ENCODE measurements at places on chromosomes 11 and 22. TPM values are rescaled to one million over a fixed set of nuclear protein-coding genes. Genes with fewer than 3 reads are reported as not detected.
A peak's percentile ranks its signal among the peaks of the same experiment; 100 is the strongest.

GRCh38 chr11:75066061-75066460, 30.6 kb downstream of the OR2AT4 start:
- no peak for DNase-seq

DNA sequence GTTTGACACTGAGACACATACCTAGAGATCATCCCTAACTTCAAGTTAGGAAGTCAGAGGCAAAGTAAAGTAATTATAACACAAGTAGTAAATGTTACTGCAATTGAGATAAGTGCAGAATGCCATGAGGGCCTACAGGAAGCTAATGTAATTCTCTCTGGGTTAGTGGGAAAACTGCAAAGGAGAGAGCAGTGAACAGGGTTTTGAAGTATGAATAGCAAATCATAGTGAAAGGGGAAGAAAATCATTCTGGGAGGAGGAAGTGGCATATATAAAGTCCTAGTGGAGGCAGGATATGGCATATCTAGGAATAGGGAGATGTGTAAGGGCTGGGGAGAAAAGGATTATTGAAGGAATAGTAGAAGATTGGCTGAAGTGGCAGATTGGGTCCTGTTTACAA, 27.9 kb downstream of the RNF169 start:
- DNase-seq = no peak

DNA sequence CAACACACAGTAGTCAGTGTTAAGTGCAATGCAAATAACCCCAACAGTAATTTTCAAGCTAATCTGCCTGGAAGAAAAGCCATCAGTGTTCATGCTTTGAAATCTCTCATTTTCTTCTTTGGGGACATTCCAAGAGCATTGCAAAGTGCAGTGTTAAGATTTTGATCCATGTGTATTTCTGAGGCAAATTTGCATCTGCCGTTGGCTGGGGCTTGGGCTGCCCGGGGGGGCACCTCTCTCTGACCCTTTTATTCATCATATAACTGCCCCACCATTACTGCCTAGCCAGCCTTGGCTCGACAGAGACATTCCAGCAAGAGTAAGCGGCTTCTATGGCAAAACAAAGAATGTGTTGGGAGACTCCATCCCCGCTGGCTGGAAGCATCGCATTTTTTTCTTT, 483.5 kb downstream of the BRD1 start:
- no peak for DNase-seq

- DNase-seq = no peak
Observed at GRCh38 chr11:126591966-126592489, 236.5 kb downstream of the ST3GAL4 start.

DNA sequence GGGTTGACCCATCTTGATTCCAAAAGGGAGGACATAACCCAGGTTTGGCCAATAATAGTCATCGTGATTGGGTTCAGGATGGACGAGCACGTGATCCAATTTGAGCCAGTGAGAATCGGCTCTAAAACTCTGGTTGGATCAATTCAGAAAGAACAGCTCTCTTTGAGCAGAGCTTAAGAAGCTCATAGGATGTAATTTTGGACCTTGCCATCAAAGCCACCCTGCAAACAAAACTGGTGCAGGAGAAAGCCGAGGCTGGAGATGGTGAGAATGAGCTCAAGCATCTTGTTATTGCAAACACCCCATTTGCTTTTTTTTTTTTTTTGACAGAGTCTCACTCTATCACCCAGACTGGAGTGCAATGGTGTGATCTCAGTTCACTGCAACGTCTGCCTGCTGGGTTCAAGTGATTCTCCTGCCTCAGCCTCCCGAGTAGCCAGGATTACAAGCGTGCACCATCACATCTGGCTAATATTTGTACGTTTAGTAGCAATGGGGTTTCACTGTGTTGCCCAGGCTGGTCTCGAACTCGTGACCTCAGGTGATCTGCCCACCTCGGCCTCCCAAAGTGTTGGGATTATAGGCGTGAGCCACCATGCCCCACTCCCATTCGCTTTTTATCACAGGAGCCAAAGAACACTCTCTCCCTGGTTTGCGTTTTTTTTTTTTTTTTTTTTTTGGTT, 13.8 kb upstream of the MIAT start:
- no peak for DNase-seq

DNA sequence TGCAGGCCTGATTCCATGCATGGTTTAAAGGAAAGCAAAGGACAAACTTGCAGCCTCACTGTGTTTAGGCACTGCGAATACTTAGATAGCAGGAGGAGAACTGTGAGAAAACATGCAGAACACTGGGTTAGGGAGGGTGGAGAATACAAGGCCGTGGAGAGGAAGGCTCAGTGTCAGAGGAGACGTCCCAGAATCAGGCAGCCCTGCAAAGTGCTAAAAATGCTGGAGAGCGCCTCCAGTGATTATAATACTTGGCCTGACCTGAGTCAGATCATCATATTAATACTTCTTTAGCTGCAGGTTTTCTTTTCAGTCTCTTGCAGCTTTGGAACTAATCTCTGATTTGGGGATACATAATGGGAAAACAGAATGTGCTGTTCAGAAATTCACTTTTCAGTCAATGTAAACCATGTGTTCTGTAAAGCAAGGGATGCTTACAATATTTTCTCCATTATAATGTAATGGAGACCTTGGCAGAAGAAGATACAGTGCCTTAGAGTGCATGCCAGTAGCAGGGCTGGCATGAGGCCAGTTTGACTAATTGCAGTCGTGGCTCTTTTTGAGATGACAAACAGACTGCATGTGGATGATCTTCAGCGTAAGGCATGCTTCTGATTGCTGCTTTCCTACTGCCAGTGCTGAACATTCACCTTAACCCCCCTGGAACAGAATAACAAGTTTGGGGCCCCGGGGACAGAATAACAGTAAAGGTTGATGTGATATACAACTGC, 16.8 kb downstream of the EXT2 start:
- DNase-seq = peak; percentile 79

DNA sequence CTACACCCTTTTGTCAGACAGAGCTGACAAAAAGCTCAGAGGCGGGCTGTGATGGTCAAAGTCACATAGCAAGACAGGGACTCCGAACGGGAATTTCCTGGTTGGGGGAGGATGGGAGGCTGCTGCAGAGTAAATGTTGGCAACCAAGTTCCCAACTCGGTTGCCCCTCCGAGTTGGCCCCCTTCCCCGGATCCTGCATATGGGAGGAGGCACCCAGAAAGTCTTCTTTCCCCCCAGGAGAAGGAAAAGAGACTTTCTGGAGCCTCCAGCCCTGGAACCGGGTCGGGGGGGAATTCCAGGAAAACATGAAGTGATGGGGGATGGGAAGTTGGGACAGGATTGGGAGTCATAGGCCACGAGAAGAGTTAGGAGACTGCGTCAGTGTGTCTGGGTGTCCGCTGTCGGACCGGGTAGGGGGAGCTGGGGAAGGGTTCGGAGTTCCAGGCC, 614 bp downstream of the SELENOM start:
- peak; percentile 72 for DNase-seq

- DNase-seq = no peak
Observed at GRCh38 chr22:49693416-49693815, 134.3 kb downstream of the BRD1 start.

DNA sequence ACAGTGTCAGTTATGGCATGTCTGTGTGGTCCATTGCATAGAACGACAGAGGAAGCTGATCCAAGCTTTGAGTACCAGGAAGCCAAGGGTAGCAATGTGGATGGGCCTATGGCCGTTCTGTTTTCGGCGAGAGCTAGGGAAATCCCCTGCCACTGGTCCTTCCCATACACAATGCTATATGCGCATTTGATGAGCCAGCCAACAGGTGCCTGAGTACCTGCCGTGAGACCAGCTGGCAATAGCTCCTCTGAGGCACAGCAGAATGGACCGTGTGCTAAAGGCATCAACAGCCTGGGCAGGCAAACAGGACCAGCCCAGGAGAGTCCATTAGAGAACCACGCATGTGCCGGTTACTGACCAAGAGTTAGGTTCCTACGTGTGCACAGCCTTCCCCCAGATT, 753.0 kb downstream of the NTM start:
- DNase-seq = no peak

DNA sequence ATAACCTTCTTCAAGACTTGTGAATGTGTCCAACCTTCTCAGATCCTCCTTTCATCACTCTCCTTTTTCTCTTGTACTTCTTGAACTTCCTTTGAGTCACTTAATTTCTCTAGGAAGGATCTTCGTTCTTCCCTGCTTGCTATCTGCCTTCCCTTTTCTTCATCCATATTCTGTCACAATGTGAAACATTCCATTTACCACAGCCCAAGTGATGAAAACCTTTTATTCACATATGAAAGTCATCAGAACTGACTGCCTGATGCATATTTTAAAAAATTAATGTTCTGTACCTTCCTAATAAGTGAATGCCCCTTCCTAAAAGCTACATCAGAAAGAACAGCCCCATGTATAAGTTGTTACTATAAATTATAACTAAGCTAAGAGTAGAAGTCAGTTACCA, 520.4 kb upstream of the LUZP2 start:
- no peak for DNase-seq

- no peak for DNase-seq
Observed at GRCh38 chr11:24588081-24588480, 91.2 kb downstream of the LUZP2 start.

DNA sequence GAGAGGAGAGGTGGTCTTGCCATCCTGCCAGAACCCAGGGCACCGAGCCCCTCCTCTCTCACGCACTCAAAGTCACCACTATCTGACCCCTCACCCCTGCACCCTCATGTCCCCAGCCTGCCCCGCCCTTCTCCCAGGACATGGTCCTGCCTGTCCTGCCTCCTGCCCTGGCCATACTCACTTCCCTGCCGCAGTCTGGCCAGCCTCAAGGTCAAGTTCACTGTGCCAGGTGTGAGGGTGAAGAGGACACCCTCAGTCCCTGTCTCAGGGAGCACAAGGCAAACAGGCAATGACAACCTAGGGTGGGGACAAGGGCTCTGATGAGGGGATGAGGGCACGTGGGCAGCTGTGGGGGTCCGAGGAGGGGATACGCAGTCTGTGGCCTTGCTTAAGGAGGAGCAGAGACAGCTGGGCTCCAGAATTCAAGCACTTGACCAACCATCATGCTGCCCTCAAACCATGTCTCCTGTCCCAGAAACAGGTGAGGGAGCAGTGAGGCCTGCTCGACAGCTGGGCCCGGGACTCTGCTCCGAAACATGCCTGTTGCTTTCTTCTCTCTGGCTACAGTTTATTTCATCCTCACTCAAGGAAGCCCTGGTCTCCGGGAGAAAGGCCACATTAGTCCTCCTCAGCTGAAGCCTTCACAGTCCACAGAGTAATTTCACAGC, 36.6 kb downstream of the PDGFB start:
- DNase-seq = no peak

DNA sequence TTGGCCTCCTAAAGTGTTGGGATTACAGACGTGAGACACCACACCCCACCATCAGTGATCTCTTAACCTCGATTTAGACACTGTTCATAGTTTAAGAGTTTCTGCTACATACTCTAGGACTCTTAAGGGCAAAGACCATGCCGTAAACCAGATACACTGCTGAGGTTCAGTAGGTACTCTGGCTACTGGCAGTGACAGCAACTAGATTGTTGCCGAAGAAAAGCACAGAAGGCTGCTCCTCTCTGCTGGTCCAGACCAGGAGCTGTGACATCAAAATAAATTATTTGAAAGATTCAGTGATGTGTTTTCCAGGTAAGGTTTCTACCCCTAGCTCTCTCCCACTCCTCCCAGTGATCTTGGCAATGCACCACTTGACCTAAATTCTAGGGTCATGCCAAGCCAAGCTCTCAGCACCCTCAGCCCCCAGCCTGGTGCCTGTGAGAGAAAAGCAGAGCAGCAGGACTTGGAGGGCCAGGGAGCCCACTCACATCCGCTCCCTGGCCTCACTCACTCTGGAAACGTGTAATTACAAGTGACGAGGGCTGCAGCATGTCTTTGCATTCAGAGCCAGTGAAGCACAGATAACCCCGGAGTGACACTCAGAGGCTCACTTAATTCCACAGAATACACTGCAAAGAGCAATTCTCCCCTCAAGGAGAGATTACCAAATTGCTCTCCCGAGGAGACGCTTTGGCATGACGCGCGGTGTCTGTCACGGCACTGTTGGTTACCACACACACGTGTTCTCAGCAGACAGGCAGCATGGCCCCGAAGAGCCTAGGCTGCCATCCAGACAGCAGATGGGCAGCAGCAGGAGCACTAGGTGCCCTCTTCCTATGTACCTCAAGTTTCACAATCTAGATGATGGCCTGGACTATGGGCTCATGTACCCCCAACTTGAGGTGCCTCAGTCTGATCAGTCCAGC, 96.9 kb upstream of the PITPNB start:
- no peak for DNase-seq

GRCh38 chr11:75351791-75352587, 528 bp upstream of the ARRB1 start:
- DNase-seq = peak; percentile 68

DNA sequence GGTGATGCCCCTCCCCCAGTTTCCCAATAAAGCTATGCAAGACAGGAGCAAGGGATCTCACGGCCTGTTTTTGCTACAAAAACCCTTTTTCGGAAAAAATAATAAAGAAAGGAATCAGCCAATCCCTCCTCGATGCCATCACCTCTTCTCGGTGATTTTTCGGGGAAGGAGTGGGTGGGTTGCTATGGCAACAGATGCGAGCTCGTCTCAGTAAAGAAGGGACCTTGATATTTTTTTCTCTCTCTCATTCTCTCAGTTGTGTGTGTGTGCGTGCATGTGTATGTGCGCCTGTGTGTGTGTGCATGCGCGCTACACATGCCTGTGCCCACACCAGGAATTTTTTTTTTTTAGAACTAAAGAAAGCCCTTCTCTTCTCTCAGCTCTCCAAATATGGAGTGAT, 3.8 kb upstream of the NPAS4 start:
- no peak for DNase-seq

- no peak for DNase-seq
Observed at GRCh38 chr11:78654071-78654470, 79.4 kb upstream of the NARS2 start.

DNA sequence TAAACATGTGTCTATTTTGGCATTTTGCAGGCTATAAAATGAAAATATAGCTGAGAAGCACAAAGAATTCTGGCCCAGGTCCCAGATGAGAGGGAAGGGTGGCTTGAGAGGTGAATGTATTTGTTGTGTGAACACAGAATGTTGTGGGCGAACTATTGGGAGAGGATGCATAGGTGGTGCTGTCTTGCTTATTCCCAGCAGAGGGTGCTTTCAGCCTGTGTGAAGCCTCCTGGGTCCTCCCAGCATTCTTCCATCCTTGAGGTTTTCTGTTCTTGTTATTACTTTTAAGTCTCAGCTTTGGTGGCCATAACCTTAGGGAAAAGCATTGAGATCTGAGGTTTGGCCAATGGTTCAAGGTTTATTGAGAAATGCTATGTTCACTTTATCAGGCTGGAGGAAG, 108.7 kb upstream of the SNX19 start:
- no peak for DNase-seq

- DNase-seq = no peak
Observed at GRCh38 chr11:4027746-4028145, 66.9 kb upstream of the RRM1 start.

The CHKB gene
- total RNA-seq = 42.5 TPM

The ATG13 gene
- 48.5 TPM for total RNA-seq

The SAA2 gene
- total RNA-seq = 0.59 TPM

The DEUP1 gene
- total RNA-seq = not detected

The CASP5 gene
- total RNA-seq = 0.23 TPM

The ZNF215 gene
- total RNA-seq = 0.54 TPM

The NAALADL1 gene
- 8.1 TPM for total RNA-seq

The YPEL4 gene
- 0.33 TPM for total RNA-seq

The KDM4E gene
- not detected for total RNA-seq

The GRIA4 gene
- total RNA-seq = not detected

The TPBGL gene
- total RNA-seq = 0.09 TPM

The FXYD2 gene
- 2.1 TPM for total RNA-seq

The HEPHL1 gene
- total RNA-seq = not detected

The PATE2 gene
- not detected for total RNA-seq
